ENCODE measurements at places on chromosomes 5 and 9. TPM values are rescaled to one million over a fixed set of nuclear protein-coding genes. Genes with fewer than 3 reads are reported as not detected.

The RMRP gene
- total RNA-seq = 19,155 TPM

The SPAG8 gene
- 1.8 TPM for total RNA-seq

The CAPSL gene
- not detected for total RNA-seq

The ARL14EPL gene
- total RNA-seq = not detected

The AK1 gene
- total RNA-seq = 932 TPM

The WDR70 gene
- total RNA-seq = 17.8 TPM

The MAMDC2 gene
- 10.0 TPM for total RNA-seq

The IGIP gene
- 10.4 TPM for total RNA-seq
